ENCODE measurements at places on chromosomes 5 and 9. TPM values are rescaled to one million over a fixed set of nuclear protein-coding genes. Genes with fewer than 3 reads are reported as not detected.

Gene MCIDAS
- not detected for total RNA-seq

Gene TSTD2
- 14.0 TPM for total RNA-seq

Gene TEX48
- not detected for total RNA-seq

Gene CNTNAP3
- total RNA-seq = 18.9 TPM

Gene COMMD10
- total RNA-seq = 43.6 TPM

Gene SARDH
- 0.94 TPM for total RNA-seq

Gene TRPM3
- total RNA-seq = 0.59 TPM

GRCh38 chr9:116479056-116479544, 208.0 kb upstream of the TRIM32 start:
- DNase-seq = no peak

DNA sequence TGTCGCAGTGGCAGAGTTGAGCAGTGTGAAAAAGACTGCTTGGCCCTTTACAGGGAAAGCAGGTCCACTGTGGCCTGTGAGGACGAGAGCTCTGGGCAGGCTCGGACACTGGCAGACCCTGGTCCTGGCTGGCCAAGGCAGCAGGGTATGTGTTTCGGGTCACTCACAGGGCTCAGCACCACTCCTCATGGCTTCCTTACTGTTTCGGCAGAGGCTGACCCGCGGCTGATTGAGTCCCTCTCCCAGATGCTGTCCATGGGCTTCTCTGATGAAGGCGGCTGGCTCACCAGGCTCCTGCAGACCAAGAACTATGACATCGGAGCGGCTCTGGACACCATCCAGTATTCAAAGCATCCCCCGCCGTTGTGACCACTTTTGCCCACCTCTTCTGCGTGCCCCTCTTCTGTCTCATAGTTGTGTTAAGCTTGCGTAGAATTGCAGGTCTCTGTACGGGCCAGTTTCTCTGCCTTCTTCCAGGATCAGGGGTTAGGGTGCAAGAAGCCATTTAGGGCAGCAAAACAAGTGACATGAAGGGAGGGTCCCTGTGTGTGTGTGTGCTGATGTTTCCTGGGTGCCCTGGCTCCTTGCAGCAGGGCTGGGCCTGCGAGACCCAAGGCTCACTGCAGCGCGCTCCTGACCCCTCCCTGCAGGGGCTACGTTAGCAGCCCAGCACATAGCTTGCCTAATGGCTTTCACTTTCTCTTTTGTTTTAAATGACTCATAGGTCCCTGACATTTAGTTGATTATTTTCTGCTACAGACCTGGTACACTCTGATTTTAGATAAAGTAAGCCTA, 15.7 kb downstream of the SQSTM1 start:
- no peak for DNase-seq

DNA sequence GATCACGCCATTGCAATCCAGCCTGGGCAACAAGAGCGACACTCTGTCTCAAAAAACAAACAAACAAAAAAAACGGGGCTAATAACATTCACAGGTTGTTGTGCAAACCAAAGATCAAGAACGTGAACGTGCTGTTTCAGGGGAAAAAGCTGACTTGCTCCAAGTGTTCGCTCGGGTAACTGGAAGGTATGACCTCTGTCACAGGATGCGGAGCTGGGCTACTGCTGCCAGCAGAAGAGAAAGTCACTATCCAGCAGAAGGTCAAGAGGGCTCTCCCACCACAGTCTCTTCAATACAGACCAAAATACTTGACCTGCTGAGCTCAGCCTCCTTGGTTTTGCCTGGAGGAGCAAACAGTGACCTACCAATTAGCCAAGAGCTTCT, 59.7 kb downstream of the ABCA1 start:
- no peak for DNase-seq

DNA sequence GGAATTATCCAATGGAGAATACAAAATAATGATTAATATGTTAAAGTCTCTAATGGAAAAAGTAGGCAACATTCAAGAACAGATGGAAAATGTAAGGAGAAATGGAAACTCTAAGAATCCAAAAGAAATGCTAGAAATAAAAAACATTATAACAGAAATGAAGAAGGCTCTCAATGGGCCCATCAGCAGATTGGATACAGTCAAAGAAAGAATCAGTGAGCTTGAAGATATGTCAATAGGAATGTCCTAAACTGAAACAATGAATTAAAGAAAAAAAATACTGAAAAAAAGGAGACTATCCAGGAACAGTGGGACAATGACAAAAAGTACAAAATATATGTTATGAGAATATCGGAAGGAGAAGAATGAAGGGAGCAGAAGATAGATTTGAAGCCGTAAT, 193.1 kb downstream of the DAB2IP start:
- no peak for DNase-seq

- DNase-seq = no peak
These were observed 4.2 kb upstream of the ZNF366 start for GRCh38 chr5:72511366-72511765.

DNA sequence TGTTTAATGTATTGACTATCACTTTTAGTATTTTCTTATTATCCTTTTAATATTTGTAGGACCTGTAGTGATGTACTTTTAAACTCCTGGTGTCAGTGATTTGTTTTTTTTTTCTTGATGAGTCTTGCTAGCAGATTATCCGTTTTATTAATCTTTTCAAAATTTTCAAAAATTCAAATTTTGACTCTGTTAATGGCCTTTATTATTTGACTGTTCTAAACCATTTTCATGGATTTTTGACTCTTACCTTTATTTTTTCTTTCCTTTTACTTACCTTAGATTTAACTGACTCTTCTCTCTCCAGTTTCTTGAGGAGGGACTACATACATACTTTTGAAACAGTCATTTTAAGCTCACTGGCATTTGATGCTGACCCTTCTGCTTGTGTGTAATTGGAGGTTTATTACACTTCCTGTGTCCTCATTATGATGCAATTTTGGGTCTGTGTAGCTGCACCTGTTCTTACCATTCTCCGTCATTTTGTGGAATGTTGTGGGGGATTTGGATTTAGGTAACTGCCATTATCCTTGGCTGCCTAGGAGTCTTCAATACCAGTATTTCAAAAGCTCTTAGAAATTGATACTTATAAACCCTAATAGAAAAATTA, 32.0 kb upstream of the EXOC3 start:
- no peak for DNase-seq

Measured in right atrium auricular region (tissue), 2 donors.